ENCODE measurements at places on chromosomes 2 and 18.

DNA sequence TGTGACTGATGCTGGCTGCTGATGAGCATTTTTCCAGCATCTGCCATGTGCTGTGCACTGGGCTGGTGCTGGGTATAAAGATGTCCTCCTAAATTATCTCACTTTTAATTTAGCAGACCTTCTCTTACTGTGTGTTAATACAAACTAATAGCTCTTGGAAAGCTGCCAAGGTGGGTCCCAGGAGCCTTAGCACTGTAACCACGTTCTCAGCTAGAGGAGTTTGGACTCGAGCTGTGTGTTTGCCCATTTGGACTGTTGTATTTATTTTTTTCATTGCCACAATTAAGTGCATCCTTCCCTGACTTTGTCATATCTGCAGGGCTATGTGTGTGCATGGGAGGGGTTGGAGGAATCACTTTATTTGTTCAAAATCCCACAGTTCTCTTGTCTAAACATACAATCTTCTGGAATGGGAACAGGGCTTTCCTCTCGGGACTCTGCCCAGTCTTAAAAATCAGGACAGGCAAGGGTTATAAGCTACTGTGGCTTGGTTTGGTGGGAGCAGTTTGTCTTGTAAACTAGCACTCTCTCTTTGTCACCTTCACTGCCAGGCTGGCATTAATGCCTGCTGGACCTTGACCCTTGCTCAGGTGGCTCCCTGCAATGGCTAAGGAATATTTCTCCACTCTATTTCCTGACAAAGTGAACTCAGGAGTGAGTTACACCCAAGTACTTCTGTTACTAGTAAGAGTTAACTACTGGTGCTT is 129.7 kb upstream of the MGAT5 start:
- DNase-seq = no peak

DNA sequence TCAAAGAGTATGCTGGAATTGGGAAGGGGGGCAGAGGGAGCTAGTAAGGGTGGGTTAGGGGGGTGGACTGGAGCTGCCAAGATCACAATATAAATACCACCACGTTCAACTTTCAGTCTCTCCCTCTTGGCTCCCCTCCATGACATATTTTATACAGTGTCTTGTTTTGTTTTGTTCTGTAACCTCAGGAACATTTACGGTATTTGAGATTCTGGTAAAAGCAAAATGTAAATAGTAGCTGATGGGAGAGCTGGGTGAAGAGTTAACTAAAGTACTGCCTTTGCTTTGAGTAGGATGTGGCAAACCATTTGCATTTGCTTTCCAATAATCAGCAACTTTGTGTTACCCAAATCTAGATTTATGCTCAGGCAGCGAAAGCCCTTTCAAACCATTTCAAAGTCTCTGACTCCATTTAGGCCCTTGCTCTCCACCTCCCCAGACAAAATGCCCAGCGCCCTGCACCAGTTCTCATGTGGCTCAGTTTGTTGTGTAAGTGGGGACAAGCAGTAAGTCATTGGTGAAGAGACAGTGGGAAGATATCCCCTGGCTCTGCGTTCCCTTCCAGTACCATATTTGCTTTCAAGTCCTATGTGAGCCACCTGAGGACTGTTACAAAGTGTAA is 17.4 kb downstream of the IRS1 start:
- DNase-seq = no peak

- DNase-seq = no peak
These were observed 52.4 kb downstream of the LONRF2 start for GRCh38 chr2:100269889-100270288.

DNA sequence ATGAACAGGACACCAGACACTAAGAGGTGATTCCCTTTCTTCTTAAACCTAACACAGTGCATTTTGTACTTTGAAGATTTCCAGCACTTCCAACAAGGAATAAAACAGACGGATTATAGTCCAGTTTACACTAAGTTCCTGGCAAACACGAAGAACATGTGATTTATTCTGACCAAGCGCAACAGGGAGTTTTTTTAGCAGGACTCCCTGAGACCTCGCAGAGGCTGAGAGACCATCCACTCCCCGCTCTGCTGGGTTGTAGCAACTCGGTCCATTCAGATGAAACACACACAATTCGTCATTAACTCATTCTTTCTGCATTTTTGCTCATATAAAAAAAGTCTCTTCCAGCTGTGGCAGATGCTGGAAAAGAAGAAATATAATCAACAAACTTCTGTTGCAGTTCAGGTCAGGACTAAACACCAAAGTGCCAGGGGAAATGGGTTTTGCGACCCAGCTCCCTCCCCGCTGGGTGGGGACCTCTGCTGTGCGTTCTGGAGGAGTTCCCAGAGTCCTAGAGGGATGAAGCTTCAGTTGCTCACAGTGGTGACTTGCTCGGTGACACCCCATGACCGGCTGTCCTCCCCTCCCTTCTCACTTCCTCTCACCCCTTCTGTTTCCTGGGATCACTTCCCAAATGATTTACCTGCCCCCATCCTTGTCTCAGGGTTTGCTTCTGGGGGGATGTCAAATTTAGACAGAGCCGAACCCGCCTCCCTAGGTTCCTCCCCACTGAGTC is 52.5 kb downstream of the KCNF1 start:
- no peak for DNase-seq

GRCh38 chr2:55169915-55170314 is 62.2 kb downstream of the CLHC1 start:
- DNase-seq = no peak

- DNase-seq = no peak
These were observed 570.6 kb downstream of the ZEB2 start for GRCh38 chr2:143949121-143949848.

DNA sequence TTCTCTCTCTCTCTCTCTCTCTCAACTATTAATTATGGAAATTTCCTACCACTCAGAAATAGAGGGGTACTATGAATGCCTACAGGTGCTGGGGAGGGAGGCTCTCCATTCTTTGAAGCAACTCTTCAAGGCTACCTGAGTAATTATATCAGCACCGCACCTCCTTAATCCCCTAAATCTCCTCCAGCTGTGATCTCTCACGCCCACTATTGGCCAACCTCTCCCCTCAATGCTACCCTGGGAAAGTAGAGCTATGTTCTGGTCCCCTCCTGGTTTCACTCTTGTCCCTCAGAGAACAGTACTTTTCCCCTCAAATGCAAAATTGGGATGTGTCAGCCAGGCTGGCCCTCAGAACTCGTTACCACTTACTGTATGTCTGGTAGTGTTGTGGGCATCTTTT is 1.6 kb downstream of the MOCOS start:
- DNase-seq = no peak

- DNase-seq = no peak
These were observed 85.2 kb downstream of the MDH1 start for GRCh38 chr2:63673865-63674533.

All from activated CD4-positive, alpha-beta T cell treated with anti-CD3 and anti-CD28 coated beads for 4 hours (primary cell).